Smooth muscle cell of the coronary artery (primary cell): ENCODE measurements at places on chromosomes 16 and 17. TPM values are rescaled to one million over a fixed set of nuclear protein-coding genes. Genes with fewer than 3 reads are reported as not detected.

The PKMYT1 gene
- total RNA-seq, result 1.3 TPM in 1 of 2 replicates, not detected in the other

The ARL4D gene
- 15.7 and 26.8 TPM in 2 replicates for total RNA-seq

The PYDC1 gene
- not detected in 2 replicates for total RNA-seq

The MYH10 gene
- total RNA-seq, result 90.8 and 827 TPM in 2 replicates

The FTSJ3 gene
- 61.0 and 70.8 TPM in 2 replicates for total RNA-seq

The PERCC1 gene
- total RNA-seq, result not detected in 2 replicates

The TBC1D3D gene
- total RNA-seq, result 0.12 TPM in 1 of 2 replicates, not detected in the other
